ENCODE measurements at places on chromosomes 13 and 19.

- no peak for DNase-seq
Measured at GRCh38 chr13:44307844-44308243, 65.8 kb upstream of the SERP2 start.

GRCh38 chr19:41414461-41414860 lies 12.7 kb downstream of the B3GNT8 start:
- no peak for DNase-seq

- DNase-seq: no peak
Measured at GRCh38 chr19:47389150-47389556, 30.2 kb downstream of the MEIS3 start.

DNA sequence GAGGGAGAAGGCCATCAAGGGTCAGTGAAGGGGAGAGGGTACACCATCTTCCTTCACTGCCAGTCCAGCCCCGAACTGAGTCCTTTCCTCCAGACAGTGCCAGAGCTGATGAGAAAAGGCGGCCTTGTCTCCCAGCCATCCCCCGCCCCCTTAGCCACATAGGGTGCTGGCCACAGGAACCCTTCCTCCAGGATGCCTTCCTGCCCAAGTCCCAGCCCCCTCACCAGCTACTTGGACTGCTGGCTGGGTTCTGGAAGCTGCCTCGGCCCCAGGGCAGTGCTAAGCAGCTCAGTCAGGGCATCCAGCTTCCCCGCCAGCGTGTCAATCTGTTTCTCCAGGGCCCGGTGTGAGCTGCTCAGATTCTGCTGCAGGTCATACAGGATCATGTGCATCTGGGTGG lies 12.6 kb upstream of the SMG9 start:
- no peak for DNase-seq

- DNase-seq: no peak
Measured at GRCh38 chr19:53519446-53519845, 18.5 kb upstream of the ZNF331 start.

- no peak for DNase-seq
Measured at GRCh38 chr13:102170305-102170704, 231.5 kb downstream of the FGF14 start.

GRCh38 chr13:19967621-19968020 lies 9.1 kb downstream of the ZMYM2 start:
- DNase-seq: no peak

DNA sequence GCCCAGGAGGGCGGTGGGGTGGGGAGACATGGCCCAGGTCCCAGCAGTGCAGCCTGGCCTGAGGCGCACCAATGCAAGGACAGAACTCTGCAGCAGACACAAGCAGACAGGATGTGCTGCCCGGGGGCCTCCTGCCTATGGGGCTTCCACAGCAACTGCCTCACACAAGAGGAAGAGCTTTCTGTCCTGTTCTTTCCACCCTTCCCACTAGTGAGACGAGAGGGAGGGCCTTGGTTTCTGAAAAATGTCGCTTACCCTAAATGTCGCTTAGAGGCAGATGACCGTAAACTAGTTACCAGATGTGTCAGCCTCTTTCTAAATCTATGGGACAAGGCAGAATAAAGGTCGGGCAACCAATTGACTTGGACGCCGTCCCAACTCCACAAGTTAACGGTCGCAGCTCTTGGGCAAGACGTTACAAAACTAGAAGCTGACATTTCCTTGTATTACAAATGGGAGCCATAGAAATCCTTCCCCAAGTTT lies at the start of gene LAIR1:
Gene LAIR1, minus strand, starts transcription at position 157 of the 483 bp plus-strand sequence. Its CDS starts 127 bp downstream, at position 30.
- DNase-seq: no peak

- no peak for DNase-seq
Measured at GRCh38 chr13:105920370-105920769, 615.1 kb downstream of the EFNB2 start.

DNA sequence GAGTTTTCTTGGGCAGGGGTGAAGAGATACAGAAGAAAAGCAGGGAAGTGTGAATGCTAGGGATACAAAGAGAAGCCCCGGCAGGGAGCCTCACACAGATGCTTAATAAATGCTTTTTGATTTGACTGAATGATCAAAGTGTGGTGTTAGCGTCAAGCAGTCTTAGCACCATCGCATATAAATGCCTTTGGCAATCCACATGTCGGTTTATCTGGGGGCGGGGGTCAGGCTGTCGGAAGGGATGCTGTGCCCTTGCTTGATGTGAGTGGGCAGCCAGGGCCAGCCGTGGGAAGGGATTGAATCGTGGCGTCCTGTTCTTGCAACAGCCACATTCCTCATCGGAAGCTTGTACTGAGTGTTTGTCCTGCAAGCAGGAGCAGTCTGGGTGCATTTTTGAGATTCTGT lies 173.1 kb downstream of the LACC1 start:
- DNase-seq: no peak

- DNase-seq: no peak
Measured at GRCh38 chr19:49574206-49574755, 6.1 kb downstream of the NOSIP start.

DNA sequence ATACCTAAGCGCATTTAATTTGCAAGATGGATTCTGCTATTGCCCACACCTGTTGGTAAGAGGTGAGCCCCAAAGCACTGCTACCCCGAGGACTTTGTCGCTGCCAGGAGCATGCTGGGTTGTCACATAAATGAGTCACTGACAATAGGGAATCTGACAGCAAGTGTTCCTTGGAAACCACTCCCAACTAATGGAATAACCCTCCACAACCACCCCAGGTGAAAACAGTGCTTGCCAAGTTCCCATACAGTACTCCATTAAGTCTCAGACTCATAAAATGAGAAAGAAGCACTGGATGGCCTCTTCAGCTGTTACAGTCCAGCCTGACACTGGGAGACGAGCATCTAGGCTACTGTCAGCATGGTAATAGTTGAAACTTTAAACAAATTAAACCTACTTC lies 108.6 kb downstream of the EFNB2 start:
- DNase-seq: no peak

GRCh38 chr13:76043874-76044273 lies 407.7 kb downstream of the LMO7 start:
- no peak for DNase-seq

GRCh38 chr13:55160867-55161266 lies 1979.9 kb upstream of the PRR20A start:
- DNase-seq: no peak

GRCh38 chr19:35740108-35740422 lies 2.2 kb downstream of the IGFLR1 start:
- DNase-seq: no peak

GRCh38 chr19:58261968-58262921 lies 16.5 kb upstream of the ZNF8 start:
- no peak for DNase-seq

GRCh38 chr19:13803038-13803437 lies 7.8 kb downstream of the ZSWIM4 start:
- no peak for DNase-seq

GRCh38 chr19:12913851-12914690 lies 5.0 kb downstream of the SYCE2 start:
- DNase-seq: no peak

- DNase-seq: no peak
Measured at GRCh38 chr19:40057166-40057565, 1.1 kb upstream of the ZNF780B start.

GRCh38 chr13:51025245-51025905 lies 85.7 kb downstream of the C13orf42 start:
- DNase-seq: no peak

DNA sequence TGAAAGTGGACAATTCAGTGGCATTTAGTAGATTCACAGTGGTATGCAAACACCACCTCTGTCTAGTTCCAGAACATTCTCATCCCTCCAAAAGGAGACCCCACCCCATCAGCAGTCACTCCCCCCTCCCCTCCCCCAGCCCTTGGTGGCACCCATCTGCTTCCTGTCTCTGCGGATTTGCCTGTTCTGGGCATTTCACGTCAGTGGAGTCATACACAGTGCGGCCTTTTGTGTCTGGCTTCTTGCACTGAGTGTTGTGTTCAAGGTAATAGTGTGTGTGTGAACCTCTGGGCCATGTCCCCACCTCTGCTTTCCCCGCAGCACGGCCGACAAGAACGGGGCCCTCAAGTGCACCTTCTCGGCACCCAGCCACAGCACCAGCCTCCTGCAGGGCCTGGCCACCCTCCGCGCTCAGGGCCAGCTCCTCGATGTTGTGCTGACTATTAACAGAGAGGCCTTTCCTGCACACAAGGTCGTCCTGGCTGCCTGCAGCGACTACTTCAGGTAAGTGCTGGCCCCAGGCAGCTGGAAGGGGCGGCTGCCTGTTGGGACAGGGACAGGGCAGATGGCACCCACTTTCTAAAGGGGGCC lies 19.4 kb upstream of the CRTC1 start:
- no peak for DNase-seq

- no peak for DNase-seq
Measured at GRCh38 chr19:46404753-46405468, 8.5 kb downstream of the CCDC8 start.

GRCh38 chr19:51637362-51637978 lies 7.3 kb upstream of the SIGLEC5 start:
- DNase-seq: no peak

DNA sequence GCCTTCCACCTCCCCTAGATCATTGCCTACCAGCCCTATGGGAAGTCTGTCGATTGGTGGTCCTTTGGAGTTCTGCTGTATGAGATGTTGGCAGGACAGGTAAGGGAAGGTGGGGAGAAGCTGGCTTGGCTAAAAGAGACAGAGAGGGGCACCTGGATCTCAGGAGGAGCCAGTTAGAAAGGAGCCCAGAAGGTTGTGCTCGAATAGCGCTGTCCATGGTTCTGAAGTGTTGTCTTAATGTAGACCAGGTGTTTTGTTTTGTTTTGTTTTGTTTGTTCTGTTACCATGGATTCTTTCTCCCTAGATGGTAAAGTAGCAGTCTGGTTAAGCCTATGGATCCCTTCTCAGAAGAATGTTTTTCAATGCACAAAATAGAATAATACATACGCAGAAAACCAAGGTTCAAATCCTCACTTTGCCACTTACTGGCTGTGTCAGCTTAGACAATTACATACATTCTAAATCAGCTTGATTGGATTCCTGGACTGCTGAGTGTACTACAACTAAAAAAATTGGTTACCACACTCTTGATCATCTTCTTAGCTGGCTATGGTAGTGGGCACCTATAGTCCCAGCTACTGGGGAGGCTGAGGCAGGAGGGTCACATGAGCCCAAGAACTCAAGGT lies 5.9 kb upstream of the CACNG7 start:
- DNase-seq: no peak

DNA sequence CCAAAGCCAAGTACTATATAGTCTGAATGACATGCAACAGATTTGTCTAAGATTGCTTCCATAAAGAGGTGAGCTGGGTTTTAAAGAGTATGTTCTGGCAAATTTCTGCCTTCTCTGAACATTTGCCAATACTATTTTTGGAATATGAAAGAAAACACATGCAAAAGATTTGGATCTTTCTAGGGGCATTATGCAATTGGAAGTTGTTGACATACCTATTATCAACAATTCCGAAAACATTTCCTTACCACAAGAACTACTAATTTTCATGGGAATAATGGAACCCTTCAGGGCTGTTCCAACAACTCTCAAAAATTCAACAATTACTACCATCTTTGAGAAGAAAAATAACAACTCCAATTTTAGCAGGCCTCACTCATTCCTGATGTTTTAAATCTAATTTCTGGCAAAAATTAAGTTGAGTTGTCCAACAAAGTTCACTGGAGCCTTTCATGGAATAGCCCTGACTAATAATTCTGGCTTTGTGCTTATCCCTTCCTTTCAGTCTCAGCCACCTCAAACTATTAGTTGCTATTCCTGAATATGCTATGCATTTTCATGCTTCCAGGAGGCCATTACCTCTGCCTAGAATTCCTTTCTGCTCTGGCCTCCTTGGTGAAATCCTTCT lies 250.0 kb downstream of the RGCC start:
- DNase-seq: no peak

DNA sequence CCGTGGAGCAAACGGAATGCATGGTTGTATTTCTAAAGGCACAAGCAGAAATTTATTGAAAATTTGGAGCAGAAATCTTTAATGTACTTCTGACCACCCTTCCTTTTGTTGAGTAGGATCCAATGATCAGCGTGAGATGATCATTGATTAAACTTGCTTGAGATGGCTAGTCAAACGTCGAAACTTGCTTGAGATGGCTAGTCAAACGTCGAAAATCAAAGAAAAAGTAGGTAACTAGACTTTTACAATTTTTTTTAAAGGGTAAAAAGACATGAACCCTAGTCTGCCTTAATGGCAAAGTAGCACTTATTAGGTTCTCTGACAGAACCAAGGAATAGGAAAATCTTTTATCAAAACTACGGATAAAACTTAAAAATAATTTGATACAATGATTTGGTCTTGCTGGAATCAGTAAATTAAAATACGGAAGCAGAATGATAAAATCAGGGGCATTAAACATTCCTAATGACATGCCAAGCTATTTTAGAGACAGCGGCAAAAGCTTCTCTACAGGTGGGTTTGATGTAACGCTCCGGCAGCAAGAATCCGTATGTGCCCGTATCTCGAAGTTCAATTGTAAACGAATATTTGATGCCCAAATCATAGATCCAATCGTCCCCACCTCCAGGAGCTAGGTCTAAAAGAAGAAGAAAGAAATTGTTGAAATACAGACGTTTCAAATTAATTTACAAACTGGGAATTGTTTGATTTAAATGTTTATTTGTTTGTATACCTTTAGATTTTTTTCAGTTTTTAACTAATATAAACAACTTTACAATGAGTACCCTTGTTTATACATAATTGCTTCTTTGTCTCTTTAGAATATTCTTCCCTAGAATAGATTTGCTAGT lies 841 bp upstream of the ZC3H13 start:
- DNase-seq: no peak

DNA sequence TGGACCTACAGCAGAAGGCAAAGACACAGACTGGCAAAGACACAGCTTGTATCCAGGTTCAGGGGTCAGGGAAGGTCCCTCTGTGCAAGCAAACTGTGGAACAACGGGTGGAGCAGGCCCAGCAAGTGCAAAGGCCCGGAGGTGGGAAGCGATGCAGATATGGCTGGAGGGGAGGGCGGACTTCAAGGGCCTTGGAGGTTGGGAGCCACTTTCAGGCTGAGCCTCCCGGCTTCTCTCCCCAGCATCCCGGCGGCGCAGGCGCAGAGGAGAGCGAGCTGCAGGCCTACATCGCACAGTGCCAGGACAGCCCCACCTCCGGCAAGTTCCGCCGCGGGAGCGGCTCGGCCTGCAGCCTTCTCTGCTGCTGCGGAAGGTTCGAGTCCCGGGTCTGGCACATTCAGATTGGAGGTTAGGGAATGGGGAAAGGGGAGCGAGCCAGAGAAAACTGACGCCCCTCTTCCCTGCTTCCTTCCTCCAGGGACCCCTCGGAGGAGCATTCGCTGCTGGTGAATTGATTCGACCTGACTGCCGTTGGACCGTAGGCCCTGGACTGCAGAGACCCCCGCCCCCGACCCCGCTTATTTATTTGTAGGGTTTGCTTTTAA lies 2.1 kb upstream of the PNPLA6 start:
- DNase-seq: no peak

- no peak for DNase-seq
Measured at GRCh38 chr13:23086968-23087623, 93.7 kb upstream of the SGCG start.

GRCh38 chr19:17598953-17599352 lies 43.5 kb downstream of the COLGALT1 start:
- DNase-seq: no peak

- DNase-seq: no peak
Measured at GRCh38 chr13:109214393-109214792, 572.0 kb downstream of the IRS2 start.

- DNase-seq: no peak
Measured at GRCh38 chr19:56951672-56952071, 111.1 kb upstream of the PEG3 start.

GRCh38 chr19:39021063-39021462 lies 11.3 kb downstream of the FBXO27 start:
- DNase-seq: no peak
